Mesendoderm (in vitro differentiated cells): ENCODE measurements at places on chromosomes 5 and 9.
A peak's percentile ranks its signal among the peaks of the same experiment; 100 is the strongest.

DNA sequence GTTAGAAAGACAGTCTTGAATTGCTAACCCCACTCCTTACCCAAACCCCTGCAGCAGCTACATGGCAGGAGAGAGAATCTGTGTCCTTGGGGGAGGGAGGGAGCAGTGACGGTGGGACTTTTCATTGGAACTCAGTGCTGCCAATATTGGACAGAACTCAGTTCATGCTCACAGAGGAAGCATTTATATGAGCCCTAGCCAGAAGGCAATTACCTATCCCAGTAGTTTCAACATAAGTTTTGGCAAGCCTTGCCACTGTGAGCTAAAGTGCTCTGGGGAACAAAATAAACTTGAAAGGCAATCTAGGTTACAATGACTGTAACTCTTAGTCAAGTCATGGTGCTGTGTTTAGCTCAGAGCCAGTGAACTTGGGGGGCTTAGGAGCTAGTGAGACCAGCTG lies 1013.4 kb upstream of the COX7C start:
- DNase-seq: no peak

DNA sequence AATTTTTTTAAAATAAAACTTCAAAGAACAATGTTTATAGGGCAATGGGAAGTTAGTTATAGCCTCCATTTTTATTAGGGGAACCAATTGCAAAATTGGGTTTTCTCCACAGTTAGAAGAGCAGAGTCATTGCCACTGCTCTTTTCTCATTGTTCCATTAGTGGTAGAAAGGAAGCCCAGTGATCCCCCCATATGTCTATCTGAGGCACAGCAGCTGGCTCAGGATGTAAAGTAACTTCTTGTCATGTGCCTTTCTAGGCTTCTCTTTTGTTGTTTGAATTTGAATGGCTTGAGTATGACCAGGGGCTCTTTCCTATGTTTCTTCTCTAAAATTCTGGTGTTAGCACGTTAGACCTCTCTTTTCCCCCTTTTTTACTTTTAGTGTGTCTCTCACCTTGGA lies 61.2 kb downstream of the UBAP1 start:
- no peak for DNase-seq

DNA sequence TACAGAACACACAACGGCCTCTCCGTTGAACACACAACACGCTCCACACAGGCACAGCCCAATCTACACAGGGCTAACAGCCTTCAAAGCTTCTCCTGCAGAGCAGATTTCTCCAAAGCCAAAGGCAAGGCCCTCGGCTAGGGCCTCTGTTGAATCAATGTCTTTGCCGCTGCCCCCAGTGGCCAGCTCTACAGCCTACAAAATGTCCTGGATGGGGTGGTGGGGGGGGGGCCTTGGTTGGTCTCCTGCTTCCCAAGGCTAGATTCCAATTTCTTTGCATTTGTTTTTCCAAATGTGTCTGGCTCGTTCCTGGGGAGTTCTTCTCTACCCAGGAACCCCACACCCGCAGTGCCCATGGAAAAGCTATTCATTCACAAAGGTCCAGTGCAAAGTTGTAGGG lies 167.2 kb downstream of the PAX5 start:
- DNase-seq: peak; percentile 39

DNA sequence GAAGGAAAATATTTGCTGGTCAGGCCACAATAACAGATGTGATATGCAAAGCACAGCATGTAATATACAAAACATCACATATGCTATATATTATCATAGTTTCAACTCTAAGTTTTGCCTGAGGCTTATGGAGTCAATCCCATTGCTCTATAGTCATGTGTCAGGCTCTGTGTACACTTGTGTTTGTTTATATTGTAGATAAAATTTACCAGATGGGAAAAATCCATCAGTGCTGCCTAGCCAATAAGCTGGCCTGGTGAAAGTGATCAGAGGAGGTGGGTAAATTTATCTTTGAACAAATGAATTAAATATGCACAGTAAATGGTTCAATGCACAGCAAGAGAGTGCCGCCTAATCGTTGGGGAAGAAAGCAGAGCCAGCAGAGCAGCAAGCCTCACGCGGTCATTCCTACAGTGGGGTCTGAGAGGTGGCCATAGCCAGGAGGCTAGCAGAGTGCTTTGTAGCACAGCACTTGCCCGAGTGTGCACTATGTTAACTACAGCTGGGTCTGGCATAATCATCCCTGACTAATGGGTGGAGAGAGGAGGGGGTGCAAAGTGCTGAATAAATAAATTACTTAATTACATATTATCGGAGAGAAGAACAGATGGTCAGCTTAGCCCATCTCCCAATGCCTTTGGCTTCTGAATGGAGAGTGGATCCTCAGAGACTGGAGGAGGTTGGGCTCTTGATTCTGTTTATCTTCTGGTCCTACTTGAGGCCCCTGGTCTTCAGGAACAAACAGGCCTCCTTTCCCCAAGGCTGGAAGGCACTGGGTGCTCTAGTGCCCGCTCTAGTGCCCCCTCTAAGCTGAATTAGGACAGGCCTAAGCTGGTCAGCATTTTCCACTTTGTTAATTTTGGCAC lies 153.5 kb downstream of the MAT2B start:
- no peak for DNase-seq

GRCh38 chr9:95181835-95182234 lies 135.7 kb downstream of the FANCC start:
- no peak for DNase-seq

- DNase-seq: no peak
Observed at GRCh38 chr5:96922499-96923244, 13.2 kb upstream of the LNPEP start.

- DNase-seq: no peak
Observed at GRCh38 chr5:623531-623930, 11.4 kb downstream of the CEP72 start.

GRCh38 chr9:117413346-117414219 lies 1.3 kb downstream of the ASTN2 start:
- DNase-seq: peak; percentile 67

DNA sequence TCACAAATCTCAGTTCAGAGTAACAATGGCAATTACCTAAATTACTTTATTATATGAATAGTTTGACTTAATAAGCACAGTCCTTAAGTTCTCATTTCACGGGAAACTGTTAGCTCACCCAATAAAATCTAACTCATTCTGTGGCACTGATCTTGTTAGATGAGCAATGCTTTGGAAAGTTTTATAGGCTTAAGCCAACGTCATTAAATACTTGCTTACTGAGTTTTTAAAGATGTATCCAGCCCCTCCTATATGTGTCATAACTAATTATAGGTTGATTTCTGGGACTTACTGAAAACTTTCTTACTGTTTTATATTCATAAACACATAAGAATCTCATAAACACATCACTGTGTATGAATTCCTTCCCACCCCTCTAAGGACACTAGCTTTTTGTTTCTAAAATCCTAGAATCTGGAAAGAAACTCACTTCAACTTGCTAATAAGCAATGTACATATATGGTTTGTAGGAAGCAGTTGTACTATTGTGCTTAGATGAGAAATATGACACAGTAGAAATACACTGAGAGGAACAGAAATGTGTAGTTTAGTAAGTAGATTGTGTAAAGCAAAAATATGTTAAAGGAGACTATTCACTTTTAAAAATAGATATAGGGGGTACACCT lies 14.1 kb upstream of the MARCOL start:
- DNase-seq: no peak

DNA sequence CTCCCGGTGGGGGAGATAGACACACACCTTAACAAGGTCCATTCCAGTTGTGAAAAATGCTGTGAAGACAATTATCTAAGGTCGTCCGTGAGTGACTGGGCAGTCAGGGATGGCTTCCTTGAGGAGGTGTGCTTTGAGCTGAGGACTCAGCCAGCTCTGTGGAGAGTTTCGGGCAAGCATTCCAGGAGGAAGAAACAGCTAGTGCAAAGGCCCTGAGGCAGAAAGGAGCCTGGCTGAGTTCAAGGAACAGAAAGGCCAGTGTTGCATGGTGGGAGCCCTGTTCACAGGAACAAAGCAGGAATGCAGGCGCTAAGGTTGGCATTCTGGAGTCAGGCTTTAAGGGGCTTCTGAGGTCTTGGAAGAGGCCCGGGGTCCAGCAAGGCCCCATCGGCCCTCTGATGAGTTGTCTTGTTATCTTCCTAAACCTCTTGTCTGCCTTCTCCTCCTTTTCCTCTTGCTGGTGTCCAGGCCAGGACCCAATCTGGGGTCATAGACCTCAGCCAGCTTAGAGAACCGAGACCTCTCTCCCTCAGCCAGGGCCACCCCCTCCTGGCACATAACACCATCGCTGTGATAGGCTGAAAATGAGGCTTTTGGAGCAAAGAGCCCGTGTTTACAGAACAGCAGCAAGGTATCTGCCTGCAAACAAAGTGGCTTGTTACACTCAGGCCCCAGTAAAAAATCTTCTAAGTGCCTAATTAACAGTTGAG lies 270.2 kb upstream of the MVB12B start:
- DNase-seq: no peak

DNA sequence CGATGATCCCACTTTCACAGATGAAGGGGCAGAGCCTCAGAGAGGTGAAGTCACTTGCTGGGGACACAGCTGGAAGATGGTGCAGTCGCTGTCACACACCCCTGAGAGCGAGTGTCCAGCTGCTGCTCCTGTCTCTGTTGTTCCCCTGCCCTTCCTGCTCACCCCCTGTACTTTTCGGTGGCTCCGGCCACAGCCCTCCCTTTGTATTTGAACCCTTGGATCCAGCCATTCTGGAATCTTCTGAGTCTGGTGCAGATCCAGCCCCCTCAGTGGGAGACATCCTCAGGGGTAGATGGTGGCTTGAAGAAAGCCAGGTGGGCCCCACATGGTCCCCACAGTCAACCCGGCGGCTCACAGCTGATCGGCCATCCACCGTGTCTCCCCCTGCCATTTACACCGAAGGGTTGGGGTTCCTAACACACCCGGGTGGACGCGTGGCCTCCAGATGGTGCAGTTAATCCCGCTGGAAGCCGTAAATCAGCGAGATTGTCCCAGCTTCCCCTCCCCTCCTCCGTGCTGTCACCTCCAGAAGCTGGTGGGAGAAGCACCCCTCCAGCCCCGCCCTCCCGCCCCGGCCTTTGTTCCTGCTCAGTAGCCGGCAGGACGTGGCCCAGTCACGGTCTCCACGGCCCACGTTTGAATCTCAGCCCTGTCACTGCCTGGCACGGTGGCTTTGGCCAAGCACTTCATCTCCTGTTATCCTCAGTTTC lies 204.8 kb downstream of the C9orf50 start:
- no peak for DNase-seq

DNA sequence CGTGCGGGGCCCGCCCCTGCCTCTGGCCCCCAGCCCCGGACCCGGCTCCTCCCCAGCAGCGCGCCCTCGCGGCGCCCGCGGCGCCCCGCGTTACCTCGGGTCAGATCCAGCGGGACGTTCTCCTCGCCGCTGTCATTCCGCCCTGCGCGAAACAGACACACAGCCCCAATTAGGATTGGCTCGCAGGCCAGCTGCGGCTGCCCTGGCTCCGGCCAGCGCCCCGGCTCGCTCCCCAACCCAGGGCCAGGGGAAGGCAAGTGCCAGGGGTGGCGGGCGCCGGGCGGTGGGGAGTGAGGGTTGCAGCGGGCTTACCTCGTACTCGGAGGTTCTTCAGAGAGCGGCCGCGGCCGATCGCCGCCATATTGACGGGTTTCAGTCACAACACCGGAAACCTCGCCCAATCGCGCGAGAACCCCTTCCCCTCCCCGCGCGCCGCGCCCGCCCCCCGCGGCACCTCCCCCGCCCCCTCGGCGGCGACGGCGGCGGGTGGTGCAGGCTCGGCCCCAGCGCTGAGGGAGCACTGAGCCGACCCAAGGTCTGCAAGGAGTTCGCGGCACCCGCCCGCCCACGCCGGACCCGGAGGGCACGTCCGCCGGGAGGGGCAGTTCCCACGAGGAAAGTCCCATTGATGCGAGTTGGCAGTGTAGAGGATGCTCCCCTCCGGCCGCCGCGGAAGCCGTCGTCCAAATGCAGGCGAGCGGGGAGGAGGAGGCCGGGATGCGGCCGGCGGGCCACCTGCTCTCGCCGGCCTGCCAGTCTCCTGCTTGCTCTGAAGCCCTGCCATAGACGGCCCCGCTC lies at the start of gene RICTOR:
TSS of gene RICTOR (minus strand) at position 383 of the 798 bp plus-strand sequence. CDS start at position 361, 22 bp downstream.
- DNase-seq: peak; percentile 90

DNA sequence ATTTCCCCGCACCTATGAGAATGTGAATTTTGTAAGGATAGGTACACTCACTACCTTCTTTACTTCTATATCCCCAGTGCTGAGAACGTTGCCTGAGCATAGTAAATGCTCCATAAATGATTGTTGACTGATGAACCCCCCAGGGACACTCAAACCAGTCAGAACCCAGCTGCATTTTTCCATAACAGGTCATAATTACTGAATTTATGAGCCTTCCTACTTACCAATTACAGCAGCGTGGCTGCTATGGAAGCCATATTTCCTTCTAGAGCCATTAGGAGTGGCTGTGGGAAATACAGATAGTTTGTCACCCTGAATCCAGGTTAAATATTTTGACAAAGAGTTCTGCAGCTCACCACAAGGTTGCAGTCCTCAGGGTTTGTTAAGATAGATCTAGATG lies 135.0 kb downstream of the TAF11L14 start:
- no peak for DNase-seq

DNA sequence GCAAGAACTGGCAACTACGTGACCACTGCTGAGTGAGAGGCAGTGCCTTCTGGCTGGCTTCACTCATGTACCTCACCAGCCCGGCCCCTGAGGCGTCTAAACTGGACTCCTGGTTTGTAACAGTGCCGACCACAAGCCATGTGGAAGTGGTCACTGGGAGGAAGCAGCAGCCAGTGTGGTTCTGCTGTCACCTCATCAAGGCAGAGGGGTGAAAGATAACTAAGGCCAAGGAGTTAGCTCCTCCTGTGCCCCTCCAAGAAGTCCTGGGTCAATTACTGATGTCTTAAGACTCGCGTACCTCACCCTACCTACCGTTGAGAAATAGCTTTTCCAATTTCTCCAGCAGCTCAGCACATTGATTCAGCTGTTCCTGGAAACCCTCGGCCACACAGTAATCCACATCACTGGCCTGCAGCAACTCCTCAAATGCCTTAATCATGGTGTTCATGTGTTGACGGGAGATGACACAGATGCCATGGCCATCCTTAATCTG lies 142.9 kb downstream of the CDK5RAP2 start:
- DNase-seq: no peak

GRCh38 chr9:91362051-91362611 lies 413 bp upstream of the AUH start:
- no peak for DNase-seq
